ENCODE measurements at places on chromosomes 6 and 20.

- no peak for DNase-seq
These were observed 95.9 kb downstream of the SMOC2 start for GRCh38 chr6:168536665-168537539.

DNA sequence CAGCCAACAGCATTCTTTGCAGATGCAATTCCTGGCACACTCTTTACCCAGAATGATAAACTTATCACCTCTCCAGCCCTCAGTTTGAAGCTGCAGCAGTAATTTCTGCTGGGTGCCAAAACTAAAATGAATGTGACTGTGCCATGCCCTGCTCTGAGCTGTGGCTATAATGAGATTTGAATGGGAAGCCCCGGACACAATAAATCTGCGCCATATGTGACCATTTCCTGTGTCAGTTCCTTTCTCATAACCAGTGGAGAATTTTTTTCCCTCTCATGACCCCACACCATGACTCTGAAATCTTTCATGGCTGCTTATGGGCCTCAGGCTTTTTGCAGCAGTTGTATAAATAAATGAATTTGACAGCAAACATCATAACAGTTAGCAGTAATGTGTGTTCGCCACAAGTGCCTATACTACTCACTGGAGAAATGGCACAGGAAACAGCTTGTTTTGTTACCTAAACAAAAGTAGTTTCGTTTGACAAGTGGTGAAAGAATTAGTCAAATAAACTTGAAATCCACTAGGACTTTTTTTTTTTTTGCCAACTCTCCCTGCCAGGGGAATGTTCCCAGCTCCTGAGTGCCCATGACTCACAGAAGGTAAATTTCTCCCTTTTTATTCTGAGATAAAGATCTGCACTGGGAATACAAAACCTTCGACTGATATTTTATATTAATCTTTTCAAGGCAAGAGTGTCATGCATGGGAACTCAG is 408.4 kb downstream of the PKHD1 start:
- no peak for DNase-seq

DNA sequence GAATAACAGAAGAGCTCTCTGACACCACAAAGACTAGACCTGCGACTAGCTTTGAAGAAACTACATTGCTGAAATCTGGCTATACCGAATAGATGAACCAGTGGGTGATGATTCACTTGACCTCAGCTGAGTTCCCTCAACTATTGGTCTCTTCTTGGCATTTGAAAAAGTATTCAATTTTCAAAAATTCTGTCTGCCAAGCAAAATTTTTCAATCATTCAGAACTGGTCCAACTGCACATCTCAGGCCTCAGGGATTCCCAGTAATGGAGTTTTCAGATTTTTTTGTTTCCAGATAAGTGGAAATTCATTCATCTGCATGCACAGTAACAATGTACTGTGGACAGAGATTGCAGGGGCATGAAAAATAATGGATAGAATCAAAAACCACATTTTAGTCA is 121.4 kb upstream of the NAA20 start:
- no peak for DNase-seq

GRCh38 chr6:9520417-9521151 is 894.3 kb downstream of the TFAP2A start:
- DNase-seq, result no peak

DNA sequence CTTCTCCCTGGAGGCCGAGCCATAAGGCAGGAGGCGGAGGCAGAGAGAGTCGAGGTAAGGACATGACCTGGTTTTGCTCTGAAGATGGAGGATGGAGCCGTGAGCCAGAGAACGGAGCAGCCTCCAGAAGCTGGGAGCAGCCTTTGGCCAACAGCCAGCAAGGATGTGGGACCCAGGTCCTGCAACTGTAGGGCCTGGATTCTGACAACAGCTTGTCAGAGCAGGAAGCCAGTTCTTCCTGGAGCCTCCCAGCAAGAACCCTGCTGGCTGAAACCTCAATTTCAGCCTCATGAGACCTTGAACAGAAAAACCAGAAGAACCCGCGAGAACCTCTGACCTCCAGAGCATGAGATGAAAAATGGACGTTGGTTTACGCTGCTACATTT is 13.4 kb upstream of the MRGBP start:
- no peak for DNase-seq

- DNase-seq, result no peak
These were observed 629.3 kb downstream of the GRIK2 start for GRCh38 chr6:102022803-102023202.

GRCh38 chr6:57182017-57182432 is 9.9 kb downstream of the BAG2 start:
- DNase-seq, result no peak

DNA sequence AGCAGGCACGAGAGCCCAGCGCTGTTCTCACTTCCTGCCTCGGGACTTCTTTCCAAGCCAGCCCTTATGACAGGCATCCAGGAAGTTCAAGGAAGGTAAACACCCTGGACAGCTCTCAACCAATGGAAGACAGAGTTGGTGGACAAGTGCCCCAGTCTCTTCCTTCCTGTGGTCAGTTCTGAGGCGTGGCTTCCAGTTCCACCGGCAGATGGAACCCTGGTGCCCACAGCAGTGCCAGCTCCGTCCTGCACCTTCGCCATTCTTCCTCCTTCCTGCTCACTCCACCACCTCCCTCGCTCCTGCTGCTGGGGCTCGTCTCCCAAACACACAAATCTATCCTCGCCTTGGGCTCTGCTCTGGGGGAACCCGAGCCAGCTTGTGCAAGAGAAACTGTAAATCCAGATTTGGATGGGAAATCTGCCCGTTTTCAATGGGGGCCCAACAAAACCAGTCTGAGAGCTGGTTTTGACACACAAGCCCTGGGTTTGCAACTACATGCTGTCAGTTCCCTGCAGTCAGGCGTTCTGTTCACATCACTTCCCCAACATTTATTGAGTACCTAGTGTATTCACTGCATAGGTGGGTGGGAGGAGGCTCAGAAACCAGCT is 162.7 kb downstream of the GRM4 start:
- peak; percentile 58 for DNase-seq

- DNase-seq, result no peak
These were observed 77.0 kb downstream of the FAM120B start for GRCh38 chr6:170383466-170384035.

DNA sequence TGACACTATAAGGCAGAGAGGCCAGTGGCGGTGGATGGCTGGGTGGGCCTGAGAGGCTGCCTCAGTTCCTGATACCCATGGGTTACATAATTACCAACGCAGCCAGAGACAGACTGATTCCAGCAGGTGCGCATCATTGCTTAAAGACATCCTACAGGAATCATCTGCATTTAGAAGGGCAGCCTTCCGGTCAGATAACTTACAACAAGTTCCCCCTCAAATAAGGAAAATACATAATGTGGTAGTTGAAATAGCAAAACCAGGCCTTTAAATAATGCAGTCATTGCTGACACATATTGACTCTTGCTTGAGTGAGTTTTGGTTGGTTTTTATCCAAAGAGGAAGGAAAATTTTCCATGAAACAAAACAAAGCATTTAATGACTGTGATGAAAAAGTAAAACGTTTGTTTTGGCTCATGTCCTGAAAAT is 81.9 kb downstream of the SIM1 start:
- no peak for DNase-seq

- DNase-seq, result peak; percentile 97
These were observed 16.6 kb downstream of the POM121L2 start for GRCh38 chr6:27295301-27296079.

DNA sequence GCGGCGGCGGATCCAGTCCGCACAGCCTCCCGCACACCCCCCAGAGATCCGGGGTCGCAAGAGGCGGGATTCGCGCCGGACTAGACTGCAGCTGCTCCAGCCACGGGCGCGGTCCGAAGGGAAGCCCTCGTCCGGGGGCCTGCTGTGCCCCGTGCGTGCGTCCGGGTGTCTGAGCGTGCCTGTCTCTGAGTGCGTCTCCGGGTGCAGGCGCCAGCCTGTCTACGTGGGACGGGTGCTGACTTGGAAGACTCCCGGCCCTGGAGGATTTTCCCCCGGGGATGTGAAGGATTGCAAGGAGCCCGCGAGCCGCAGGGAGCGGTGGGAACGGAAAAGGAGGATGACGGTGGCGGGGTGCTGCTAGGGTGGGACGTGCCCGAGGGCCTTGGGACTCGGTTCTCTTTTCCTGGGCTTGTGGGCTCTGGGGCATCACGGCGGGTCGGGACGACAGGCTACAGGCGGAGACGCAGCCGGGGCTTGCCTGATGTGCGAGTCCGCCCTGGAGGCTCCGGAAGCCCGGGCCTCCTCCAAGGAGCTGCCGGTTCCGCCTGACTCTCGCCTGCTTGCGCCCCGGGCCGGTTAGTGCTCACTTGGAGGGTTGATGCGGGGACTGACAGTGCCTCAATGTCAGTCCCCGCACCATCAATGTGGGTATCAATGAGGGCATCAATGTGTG is 5.7 kb downstream of the MAFB start:
- DNase-seq, result no peak

- peak; percentile 13 for DNase-seq
These were observed 115.7 kb downstream of the AIG1 start for GRCh38 chr6:143176090-143177021.

DNA sequence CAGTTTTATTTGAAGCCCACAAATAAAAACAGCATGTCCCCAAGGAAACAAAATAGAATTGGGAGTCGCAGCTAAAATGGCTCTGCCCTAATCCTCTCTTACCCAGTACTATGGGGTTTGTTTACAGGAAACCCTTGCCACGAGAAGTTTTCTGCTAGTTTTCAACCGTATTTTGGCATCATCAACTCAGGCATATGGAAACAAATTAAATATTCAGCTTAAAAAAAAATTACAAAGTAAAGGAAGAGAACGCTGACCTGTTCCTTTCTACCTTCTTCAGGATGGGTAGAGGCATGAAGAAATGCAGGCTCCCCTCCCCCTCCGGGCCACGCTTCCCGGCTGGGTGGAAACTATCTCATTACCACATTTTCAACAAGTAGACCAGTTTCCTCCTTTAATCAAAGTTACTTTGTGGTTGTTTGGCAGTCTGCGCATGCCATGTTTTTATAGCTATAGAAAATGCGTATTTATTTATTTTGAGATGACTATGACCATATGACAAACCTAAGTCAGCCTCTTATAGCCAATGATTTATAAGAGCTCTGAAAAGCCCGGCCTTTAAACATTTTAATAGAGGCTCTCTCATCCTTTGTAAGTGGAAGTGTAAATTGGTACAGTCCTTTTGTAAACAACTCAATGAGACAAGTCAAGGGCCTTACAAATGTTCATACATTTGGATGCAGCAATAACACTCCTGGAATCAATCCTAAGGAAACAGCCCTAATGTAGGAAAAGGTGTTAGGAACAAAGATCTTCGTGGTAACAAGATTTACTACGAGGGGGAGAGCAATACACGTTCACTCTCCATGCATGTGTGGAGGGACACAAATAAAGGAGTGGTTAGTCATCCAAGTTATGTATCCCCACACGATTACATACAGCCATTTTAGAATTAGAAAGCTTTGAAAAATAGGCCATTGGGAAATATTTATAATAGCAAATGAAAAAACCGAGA is 16.1 kb upstream of the ZNF217 start:
- DNase-seq, result no peak

DNA sequence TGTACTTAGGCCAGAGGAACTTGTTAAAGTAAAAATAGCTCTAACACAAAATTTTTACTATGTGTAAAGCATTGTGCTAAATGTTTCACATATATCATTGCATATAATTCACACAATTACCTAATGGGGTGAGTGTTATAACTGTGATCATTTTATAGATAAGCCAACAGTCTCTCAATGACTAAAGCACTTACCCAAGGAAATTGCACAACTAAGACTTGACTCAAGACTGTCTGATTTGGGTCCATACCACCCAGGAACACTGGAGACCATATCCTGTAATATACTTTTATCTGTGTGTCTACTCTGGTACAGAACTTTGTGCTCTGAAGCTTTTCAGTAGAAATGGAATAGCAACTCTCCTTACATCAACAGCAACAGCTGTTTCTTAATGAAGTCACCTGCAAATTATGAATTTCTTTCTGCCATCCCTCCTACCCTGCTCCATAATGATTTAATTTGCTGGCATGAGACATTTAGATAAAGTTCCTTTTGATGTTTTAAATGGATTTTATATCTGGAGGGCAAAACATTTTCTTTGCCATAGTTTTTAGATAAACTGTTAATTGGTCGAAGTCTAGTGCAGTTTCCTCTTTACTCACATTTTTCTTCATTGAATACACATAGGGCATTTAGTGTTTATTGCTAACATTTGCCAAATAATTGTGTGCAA is 47.5 kb downstream of the TSPYL4 start:
- DNase-seq, result no peak

DNA sequence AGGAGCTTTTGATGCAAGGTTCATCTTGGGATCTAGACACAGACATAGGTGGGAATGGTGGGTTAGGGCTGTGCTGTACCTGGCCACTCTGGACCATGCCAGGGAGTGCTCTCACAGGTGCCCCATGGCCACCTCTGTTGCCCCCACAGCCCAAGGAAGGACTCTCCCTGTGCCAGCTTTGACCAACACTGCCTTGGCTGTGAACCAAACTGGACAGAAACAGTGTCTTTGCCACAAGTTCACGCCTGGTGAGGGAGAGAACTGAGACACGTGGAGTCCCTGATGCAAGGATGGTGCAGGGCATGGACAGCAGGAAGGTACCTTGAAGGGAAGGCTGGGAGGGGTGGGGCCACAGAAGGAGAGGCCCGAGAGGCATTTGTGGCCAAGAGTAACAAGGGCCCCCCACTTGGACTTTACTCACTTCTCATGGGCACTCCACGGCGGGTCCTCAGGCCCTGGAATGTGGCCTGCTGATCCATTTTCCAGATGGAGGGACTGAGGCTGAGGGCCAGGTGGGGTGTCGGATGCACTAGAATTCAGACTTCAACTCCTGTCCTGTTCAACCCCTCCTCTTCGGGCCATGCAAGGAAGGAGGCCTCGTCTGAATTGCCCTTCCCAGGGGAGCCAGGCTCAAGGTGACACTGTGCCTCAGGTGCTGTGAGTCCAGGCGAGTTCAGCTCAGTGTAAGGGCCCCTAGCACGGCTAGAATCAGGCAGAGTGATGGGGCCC is 103.3 kb downstream of the YTHDF1 start:
- no peak for DNase-seq

DNA sequence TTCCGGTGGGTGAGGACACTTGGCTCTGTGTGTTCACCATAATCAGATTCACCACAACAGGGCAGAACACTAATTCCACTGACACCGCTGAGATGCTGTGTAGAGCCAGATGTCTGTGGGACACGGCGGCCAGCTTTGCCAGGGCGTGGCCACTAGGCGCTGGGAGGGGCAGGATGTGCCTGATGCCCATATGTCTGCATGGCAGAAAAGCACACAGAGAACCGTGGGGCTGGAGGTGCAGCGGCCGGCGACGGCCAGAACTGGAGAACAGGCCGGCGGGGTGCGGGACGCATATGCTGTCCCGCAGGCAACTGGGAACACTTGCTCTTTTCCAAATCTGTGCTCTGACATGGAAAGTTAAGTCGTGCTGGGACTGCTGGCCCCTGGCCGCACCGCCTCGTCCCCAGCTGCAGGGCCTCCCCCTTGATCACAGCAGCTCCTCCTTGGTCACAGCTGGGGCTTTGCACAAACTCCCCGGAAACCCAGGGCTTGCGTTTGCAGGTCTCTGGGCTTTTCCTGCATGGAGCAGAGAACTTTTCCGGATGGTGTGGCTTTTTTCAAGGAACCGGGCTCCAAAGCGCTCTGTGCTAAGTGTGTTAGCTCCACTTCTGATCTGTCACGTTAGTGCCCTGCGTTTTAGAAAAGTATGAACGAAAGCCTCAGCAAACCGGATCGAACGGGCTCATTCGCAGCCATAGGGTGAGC is 31.1 kb downstream of the NTSR1 start:
- no peak for DNase-seq

Data from SK-MEL-5 (cell line).